ENCODE measurements at places on chromosomes 2 and 18.

- H3K36me3 ChIP-seq = peaks cover 4% of the 10 kb centered on the region
- H3K4me3 ChIP-seq = no peak overlapping the region
- no peak overlapping the region for H3K27ac ChIP-seq
- DNase-seq = no peak
- H3K27me3 ChIP-seq = no peaks in the 10 kb centered on the region
These were observed 10.7 kb downstream of the BABAM2 start for GRCh38 chr2:27901234-27901633.

- H3K27me3 ChIP-seq = no peaks in the 10 kb centered on the region
- H3K4me1 ChIP-seq = peaks cover 3% of the 10 kb centered on the region
- H3K36me3 ChIP-seq = no peaks in the 10 kb centered on the region
- no peak overlapping the region for H3K4me3 ChIP-seq
- no peak overlapping the region for H3K27ac ChIP-seq
- DNase-seq = peak; percentile 20
These were observed 447.0 kb upstream of the ID2 start for GRCh38 chr2:8234757-8235374.

- peaks cover 13% of the 10 kb centered on the region for H3K4me1 ChIP-seq
- peak; percentile 72 for DNase-seq
- H3K27ac ChIP-seq = peak overlapping the region; percentile 54
- H3K4me3 ChIP-seq = no peak overlapping the region
- H3K36me3 ChIP-seq = no peaks in the 10 kb centered on the region
- H3K27me3 ChIP-seq = no peaks in the 10 kb centered on the region
These were observed 3.9 kb downstream of the WIPF1 start for GRCh38 chr2:174593574-174594203.

- H3K4me3 ChIP-seq = no peak overlapping the region
- no peak overlapping the region for H3K27ac ChIP-seq
- H3K36me3 ChIP-seq = no peaks in the 10 kb centered on the region
- no peaks in the 10 kb centered on the region for H3K27me3 ChIP-seq
- no peak for DNase-seq
These were observed 58.2 kb upstream of the PKDCC start for GRCh38 chr2:41989501-41990180.

DNA sequence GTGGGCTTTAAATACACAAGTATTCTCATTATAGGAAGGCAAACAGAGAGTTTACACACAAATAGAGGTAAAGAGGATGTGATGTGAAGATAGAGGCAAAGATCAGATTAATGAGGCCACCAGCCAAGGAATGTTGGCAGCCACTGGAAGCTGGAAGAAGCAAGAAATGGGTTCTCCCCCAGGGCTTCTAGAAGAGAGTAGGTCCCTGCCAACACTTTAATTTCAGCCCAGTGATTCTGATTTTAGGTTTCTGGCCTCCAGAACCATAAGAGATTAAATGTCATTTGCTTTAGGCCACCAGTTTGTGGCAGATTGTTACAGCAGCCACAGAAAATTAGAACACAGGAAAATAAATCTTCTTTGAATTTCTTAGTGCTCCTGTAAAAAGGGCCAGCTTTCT is 916.7 kb downstream of the CPS1 start:
- H3K27me3 ChIP-seq = no peaks in the 10 kb centered on the region
- H3K4me1 ChIP-seq = peaks cover 5% of the 10 kb centered on the region
- H3K27ac ChIP-seq = no peak overlapping the region
- no peak overlapping the region for H3K4me3 ChIP-seq

DNA sequence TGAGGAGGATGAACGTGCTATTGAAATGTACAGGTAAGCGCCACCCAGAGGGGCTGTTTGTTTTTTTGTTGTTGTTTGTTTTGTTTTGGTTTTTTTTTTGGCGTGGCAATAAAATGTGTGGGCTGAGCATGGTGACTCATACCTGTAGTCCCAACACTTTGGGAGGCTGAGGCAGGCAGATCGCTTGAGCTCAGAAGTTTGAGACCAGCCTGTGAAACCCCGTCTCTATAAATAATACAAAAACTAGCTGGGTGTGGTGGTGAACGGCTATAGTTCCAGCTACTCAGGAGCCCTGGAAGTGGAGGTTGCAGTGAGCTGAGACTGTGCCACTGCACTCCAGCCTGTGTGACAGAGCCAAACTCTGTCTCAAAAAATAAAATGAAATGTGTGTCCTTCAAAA is 6.2 kb downstream of the PDCL3 start:
- H3K4me1 ChIP-seq = no peaks in the 10 kb centered on the region
- no peak for DNase-seq
- no peaks in the 10 kb centered on the region for H3K27me3 ChIP-seq
- peaks cover 13% of the 10 kb centered on the region for H3K36me3 ChIP-seq

GRCh38 chr18:34494359-34494696 is 215.8 kb upstream of the DTNA start:
- peaks cover 9% of the 10 kb centered on the region for H3K4me1 ChIP-seq
- no peak overlapping the region for H3K4me3 ChIP-seq
- H3K27ac ChIP-seq = peak overlapping the region; percentile 34
- peaks cover 5% of the 10 kb centered on the region for H3K27me3 ChIP-seq
- peak; percentile 8 for DNase-seq

- H3K27me3 ChIP-seq = no peaks in the 10 kb centered on the region
- H3K36me3 ChIP-seq = no peaks in the 10 kb centered on the region
- peaks cover 17% of the 10 kb centered on the region for H3K4me1 ChIP-seq
- no peak overlapping the region for H3K4me3 ChIP-seq
These were observed 310.8 kb downstream of the ERBB4 start for GRCh38 chr2:212227755-212228154.

DNA sequence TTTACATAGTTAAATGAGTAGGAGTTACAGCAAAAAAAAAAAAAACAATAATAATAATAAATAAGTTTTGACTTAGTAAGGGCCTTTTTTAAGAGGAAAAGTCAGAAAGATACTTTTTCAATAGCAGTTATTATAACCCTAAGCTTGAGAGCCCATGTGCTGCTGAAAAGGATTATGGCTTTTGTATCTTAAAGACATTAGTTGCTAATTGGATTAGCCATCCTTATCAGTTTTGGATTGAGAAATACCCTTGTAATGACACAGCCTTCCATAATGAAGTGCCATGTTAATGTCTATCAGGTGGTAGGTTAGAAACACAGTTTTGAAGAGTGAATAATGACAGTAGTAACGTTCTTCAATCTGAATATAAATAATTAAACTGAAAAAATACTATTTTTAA is 554.0 kb downstream of the RIT2 start:
- H3K27ac ChIP-seq = no peak overlapping the region
- no peaks in the 10 kb centered on the region for H3K4me1 ChIP-seq
- no peaks in the 10 kb centered on the region for H3K36me3 ChIP-seq

DNA sequence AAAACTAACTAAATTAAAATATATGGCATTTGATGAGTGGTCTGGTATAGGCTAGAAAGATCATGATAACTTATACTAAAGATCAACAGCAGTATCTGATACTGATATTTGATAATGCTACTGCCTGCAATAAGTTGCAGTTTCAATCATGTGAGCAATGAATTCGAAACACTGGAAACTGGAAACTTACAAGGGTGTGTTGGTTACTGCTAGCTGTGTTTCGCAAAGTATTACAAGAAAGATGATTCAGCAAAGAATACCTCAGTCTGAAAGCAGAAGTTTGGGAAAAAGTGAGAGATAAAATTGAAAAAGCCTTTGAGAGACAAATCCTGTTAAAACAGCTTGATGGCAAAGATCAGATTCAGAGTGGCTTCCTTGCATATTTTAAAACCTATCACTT is 294.5 kb downstream of the CCDC178 start:
- H3K27me3 ChIP-seq = no peaks in the 10 kb centered on the region
- no peaks in the 10 kb centered on the region for H3K4me1 ChIP-seq
- H3K36me3 ChIP-seq = no peaks in the 10 kb centered on the region
- H3K27ac ChIP-seq = no peak overlapping the region
- no peak overlapping the region for H3K4me3 ChIP-seq

DNA sequence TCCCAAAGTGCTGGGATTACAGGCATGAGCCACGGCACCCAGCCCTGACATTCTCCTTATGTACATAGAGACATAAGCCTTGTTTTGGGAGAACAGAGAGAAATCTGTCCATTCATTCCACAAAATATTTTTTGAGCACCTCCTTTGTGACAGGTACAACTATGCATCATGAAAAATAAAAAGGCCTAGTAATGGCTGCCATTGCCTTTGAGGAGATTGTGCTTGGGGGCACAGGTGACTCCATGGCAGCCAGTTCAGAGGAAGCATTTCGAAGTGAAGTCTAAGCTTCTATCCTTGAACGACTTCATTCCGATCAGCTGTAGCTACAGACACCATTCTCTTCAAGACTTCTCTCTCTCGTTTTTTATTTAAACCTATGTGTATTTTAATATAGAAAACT is 10.5 kb upstream of the MYCN start:
- no peak for DNase-seq
- no peaks in the 10 kb centered on the region for H3K27me3 ChIP-seq
- H3K27ac ChIP-seq = no peak overlapping the region
- H3K36me3 ChIP-seq = no peaks in the 10 kb centered on the region

DNA sequence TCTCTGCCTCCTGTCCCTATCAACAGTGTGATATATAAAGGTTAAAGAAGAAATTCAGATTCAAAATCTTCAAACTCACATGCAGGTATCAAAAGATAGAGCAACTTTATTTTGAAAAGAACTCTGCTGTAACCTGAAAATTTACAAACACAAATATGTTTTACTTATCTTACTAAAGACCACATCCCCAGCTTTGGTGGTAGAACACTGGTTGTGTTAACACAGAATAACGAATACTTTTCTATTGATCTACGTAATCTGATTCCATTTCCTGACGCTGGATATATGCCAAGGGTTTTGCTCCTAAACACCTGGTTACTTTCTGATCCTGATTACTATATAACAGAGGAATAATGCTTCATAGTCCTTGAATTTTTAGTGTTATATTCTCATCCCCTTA is 23.1 kb upstream of the SLC39A10 start:
- no peaks in the 10 kb centered on the region for H3K4me1 ChIP-seq
- H3K36me3 ChIP-seq = no peaks in the 10 kb centered on the region
- DNase-seq = no peak
- no peak overlapping the region for H3K4me3 ChIP-seq

GRCh38 chr18:52829876-52830405 is 489.9 kb downstream of the DCC start:
- no peak overlapping the region for H3K4me3 ChIP-seq
- no peak for DNase-seq
- no peaks in the 10 kb centered on the region for H3K27me3 ChIP-seq
- H3K36me3 ChIP-seq = no peaks in the 10 kb centered on the region

DNA sequence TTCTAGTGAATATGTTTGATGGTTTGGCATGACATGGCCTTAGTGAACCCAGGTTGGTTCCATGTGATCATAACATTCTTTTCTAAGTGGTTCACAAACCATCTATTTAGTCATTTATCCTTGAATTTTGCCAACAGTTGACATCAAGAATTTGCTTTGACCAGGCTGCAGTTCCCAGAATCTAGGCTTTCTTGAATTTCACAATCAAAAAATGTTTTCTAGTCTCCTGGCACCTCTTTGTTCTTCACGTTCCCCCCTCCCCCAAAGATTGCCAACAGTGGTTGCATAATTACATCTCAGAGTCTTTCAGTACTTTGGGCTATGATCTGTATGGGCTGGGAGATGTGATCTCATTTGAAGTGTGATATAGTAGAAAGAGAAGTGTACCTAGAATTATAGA is 124.0 kb downstream of the GATA6 start:
- no peaks in the 10 kb centered on the region for H3K36me3 ChIP-seq
- no peak overlapping the region for H3K27ac ChIP-seq
- no peaks in the 10 kb centered on the region for H3K27me3 ChIP-seq
- no peak overlapping the region for H3K4me3 ChIP-seq
- no peaks in the 10 kb centered on the region for H3K4me1 ChIP-seq

- H3K36me3 ChIP-seq = no peaks in the 10 kb centered on the region
- H3K4me1 ChIP-seq = no peaks in the 10 kb centered on the region
- no peak overlapping the region for H3K4me3 ChIP-seq
- H3K27ac ChIP-seq = no peak overlapping the region
- no peaks in the 10 kb centered on the region for H3K27me3 ChIP-seq
- DNase-seq = no peak
These were observed 5.3 kb upstream of the MBP start for GRCh38 chr18:77137851-77138250.

- no peaks in the 10 kb centered on the region for H3K4me1 ChIP-seq
- H3K36me3 ChIP-seq = no peaks in the 10 kb centered on the region
- DNase-seq = no peak
These were observed 58.2 kb downstream of the SERPINB8 start for GRCh38 chr18:64027931-64028695.

Data from lung (tissue), 17 donors.